ENCODE measurements at places on chromosomes 2 and 18. TPM values are rescaled to one million over a fixed set of nuclear protein-coding genes. Genes with fewer than 3 reads are reported as not detected.

- H3K36me3 ChIP-seq: no peaks in the 10 kb centered on the region
- no peak overlapping the region for H3K4me3 ChIP-seq
- no peak overlapping the region for H3K27ac ChIP-seq
- no peak for DNase-seq
These were observed 232.8 kb downstream of the TCF4 start for GRCh38 chr18:55355223-55355622.

ADCYAP1 gene
- not detected for total RNA-seq

DNA sequence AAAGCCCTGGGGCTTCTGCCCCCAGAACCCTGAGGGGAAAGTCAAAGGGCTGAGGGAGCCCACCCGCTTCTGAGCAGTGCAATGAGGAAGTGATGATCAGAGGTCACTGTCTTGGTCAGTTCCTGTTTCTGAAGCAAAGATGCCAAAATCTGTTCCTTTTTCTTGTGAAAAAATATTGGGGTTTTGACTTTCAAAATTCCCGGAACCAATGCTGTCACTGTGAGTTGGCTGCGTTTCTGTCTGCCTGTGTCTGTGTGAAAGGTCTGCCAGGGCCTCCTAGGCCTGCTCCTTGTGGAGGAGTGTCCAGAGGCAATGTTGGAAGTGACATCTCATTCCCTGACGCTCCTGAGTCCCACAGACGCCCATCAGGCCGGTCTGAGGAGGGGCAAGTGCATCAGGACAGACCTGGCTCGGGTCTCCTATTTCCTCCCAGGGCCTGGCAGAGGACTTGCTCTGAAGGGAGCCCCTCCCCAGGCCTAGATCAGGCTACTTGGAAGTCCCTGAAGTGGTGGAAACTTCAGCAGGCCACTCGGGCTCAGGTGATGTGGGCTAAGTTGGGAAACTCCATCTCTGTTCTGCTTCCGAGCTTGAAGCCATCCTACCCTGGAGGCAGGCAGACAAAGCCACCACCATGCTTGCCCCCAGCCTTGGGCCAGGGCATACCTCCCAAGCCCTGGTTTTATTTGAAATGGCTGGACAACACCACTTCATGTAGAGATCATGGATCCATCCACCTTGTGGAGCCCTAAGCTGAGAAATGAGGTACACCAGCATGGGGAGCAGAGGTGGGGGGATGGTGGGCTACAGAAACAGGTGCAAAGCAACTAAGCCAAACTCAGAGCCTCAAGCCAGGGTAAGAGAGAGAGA is 51.0 kb downstream of the PKDCC start:
- no peaks in the 10 kb centered on the region for H3K27me3 ChIP-seq
- DNase-seq: no peak
- peaks cover 10% of the 10 kb centered on the region for H3K36me3 ChIP-seq
- H3K4me3 ChIP-seq: no peak overlapping the region
- H3K4me1 ChIP-seq: peaks cover 51% of the 10 kb centered on the region

IGFBP5 gene
- total RNA-seq: not detected

DNA sequence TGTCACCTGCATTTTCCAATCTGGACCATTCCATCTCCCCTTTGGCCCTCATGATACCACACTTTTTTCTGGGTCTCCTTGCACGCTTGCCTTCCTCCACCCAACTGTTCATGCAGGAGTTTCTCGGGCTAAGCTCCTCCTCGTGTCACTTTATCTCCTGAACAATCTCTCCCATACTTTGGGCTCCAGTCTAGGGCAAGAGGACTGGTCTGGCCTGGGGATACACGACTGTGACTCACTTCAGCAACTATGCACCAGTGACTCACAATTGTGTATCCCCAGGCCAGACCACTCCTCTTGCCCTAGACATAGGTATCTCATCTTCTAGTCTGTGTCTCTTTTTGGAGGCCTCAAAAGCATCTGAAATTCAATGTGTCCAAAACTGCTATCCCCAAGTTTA is 149.4 kb upstream of the PTPRM start:
- H3K27ac ChIP-seq: no peak overlapping the region
- H3K36me3 ChIP-seq: no peaks in the 10 kb centered on the region
- H3K27me3 ChIP-seq: no peaks in the 10 kb centered on the region
- no peaks in the 10 kb centered on the region for H3K4me1 ChIP-seq

PPM1B gene
- 41.6 TPM for total RNA-seq

FKBP7 gene
- total RNA-seq: 2.8 TPM

- H3K4me1 ChIP-seq: no peaks in the 10 kb centered on the region
- H3K27me3 ChIP-seq: no peaks in the 10 kb centered on the region
- no peaks in the 10 kb centered on the region for H3K36me3 ChIP-seq
- DNase-seq: no peak
These were observed 681.6 kb upstream of the KLHL29 start for GRCh38 chr2:22703286-22703920.

DNA sequence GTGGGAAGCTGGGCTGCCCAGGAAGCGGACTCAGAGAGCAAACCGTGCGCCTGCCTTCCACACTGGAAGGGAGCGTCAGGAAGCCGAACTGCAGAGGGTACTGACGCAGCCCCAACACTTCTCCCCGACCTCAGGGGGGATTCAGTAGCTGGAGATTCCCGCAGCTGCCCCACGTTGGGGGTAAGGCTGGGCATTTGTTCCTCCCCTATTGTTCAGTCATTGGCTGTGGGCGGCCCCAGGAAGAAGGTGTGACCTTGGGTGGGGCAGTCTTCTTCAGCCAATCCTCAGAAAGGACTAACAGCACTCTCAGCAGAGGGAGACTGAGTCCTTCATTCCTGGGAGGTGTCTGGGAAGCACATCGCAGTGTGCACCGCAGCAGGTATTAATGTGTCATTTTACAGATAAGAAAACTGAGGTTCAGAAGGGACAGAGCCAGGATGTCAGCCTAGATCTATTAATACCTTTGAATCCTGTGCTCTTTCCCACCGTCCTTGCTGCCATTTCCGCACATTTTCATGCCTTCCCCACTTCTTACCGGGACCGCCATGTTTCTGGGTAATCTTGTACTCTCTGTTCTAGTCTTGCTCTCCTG is 12.1 kb upstream of the C18orf32 start:
- DNase-seq: no peak
- H3K36me3 ChIP-seq: no peaks in the 10 kb centered on the region
- no peaks in the 10 kb centered on the region for H3K4me1 ChIP-seq
- no peak overlapping the region for H3K27ac ChIP-seq
- peaks cover 11% of the 10 kb centered on the region for H3K27me3 ChIP-seq

DSG2 gene
- 0.19 TPM for total RNA-seq

GPR75 gene
- 0.48 TPM for total RNA-seq

OSGEPL1 gene
- total RNA-seq: 11.7 TPM

- H3K27ac ChIP-seq: peak overlapping the region; percentile 88
- H3K36me3 ChIP-seq: no peaks in the 10 kb centered on the region
- H3K4me1 ChIP-seq: peaks cover 66% of the 10 kb centered on the region
- peak overlapping the region; percentile 89 for H3K4me3 ChIP-seq
- H3K27me3 ChIP-seq: no peaks in the 10 kb centered on the region
These were observed 1.0 kb downstream of the ACVR1 start for GRCh38 chr2:157874997-157875640.

DLX2 gene
- not detected for total RNA-seq

UBE2F gene
- total RNA-seq: 52.9 TPM

BCL11A gene
- not detected for total RNA-seq

PPP1R1C gene
- not detected for total RNA-seq

- DNase-seq: peak; percentile 38
- H3K36me3 ChIP-seq: no peaks in the 10 kb centered on the region
- H3K4me3 ChIP-seq: no peak overlapping the region
- H3K27ac ChIP-seq: no peak overlapping the region
- H3K4me1 ChIP-seq: peaks cover 58% of the 10 kb centered on the region
These were observed 135.5 kb downstream of the UXS1 start for GRCh38 chr2:106058469-106059137.

DNA sequence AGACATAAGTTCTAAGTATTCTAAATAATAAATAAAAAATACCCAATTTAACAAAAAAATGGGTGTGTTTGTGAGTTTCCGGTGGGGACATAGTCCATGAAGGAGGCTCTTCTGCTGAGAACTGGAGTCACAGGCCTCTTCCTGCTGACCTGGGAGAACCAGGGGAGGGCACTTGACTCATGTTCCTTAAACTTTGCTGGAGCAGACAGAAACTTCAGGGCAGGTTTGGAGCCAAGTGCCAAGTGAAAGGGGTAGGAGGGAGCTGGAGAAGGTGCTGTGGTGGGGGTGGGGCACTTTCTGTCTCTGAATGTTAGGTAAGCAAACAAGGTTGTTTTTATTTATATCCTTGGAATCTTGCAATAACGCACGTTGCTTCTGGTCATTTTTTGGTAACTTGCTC is 78.8 kb upstream of the TTN start:
- H3K4me3 ChIP-seq: no peak overlapping the region
- DNase-seq: no peak
- no peaks in the 10 kb centered on the region for H3K27me3 ChIP-seq

DNA sequence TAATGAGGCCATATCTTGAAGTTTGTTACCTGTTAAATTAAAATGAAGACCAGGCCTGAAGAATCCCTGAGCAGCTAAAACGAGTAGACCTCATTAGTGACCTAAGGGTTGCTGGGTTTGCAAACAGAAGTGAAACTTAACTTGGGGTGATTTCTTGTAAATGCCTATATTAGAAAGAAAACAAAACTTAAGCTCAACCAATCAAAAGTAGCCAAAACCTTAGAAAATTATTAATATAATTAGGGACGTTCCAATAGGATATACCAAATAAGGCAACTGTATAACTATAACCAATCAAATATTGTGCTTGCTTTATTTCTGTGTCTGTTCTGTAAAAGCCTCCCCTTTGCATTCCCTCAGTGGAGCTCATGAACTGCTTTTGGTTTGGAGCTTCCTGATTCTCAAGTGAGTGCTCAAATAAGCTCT is 137.9 kb upstream of the VRK2 start:
- H3K27ac ChIP-seq: peak overlapping the region; percentile 67
- no peaks in the 10 kb centered on the region for H3K36me3 ChIP-seq
- H3K4me1 ChIP-seq: peaks cover 22% of the 10 kb centered on the region
- DNase-seq: no peak
- no peak overlapping the region for H3K4me3 ChIP-seq

Measured in activated CD4-positive, alpha-beta memory T cell treated with anti-CD3 and anti-CD28 coated beads for 36 hours (primary cell).